HTR-8/SVneo (cell line): ENCODE measurements at places on chromosomes 3 and 15.

- DNase-seq = no peak
Measured at GRCh38 chr15:96125721-96126415, 204.6 kb upstream of the NR2F2 start.

DNA sequence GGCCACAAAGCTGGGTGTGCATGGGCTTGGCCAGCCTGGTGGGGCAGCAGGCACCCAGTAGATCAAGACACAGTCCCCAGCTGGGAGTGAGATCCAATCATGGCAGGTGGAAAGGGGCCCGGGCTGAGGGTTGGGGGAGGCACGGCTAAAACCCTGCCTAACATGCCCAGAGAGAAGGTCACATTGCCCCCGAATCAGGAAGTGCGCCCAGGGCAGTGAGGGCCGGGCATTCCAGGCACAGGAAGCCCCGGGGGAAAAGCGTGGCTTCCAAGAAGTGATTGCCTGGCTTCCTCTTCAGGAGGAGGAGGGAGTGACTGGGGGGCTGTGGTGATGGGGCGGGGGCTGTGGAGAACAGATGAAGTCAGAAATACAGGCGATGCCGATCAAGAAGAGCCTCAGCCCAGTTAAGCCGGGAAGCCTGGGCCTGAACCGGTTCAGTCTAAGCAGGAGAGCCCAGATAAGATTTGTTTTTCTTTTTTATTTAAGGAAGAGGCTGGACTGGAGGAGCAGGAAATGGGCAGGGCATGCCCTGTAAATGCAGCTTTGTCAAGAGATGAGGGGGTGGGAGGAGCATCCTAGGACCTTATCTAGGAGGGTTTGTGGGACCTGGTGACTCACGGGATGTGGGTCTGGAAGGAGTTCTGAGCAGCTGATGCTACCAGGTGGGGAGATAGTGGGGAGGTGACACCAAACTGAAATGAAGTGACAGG is 83.9 kb downstream of the CHSY1 start:
- DNase-seq = peak; percentile 80

DNA sequence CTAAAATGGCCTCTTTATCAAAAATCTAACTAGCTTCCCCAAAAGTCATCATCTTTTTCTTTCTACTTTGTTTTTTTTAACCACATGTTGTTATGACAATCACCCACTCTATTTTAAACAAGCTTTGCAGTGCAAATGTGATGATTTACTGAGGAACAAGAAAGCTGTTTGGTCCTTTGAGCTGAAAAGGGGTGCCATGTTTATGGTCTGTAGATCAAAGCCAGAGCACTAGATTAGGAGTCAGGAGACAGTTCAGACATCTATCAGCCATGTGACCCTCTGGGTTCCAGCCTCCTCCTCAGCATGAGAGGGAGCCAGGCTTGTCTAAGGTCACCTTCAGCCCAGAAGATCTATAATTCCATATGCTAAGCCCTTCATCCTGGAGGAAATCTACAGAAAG is 65.9 kb downstream of the RPL22L1 start:
- no peak for DNase-seq

DNA sequence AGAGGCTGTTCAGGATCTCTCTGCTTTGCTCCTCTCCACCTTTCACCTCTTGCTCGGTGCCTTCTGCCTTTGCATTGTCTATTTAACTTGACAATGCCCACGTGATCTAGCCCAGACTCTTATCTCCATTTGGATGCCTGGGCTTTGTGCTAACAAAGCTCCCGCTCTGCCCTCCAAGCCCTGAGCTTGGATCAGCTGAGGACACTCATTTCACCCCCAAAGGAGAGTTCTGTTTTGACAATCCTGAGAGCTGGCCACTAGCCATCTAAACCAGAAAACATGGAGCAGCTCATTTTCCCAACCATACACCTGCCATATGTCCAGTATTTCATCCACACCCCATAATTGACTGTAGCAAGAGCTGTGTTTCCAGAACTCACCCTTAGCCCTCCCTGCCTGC is 12.8 kb downstream of the GPR176 start:
- DNase-seq = no peak

DNA sequence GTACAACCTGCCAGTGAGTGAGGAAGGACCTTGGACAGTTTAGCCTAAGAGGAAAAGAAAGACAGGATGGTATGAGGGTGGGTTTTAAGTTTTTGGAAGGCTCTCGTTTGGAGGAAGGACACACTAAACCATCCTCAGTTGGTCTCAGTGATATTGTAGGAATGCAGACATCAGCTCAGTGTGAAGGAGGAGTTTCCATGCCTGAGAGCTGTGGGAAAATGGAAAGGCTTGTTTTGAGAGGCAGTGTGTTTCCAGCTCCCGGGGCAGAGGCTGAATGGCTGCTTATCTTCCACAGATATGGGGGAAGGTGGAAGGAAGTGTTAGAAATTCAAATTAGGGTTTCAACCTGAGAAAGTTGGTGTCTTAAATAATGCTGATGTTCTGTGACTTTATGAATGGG is 89.6 kb upstream of the MYZAP start:
- DNase-seq = no peak

GRCh38 chr3:182258538-182259177 is 534.6 kb upstream of the ATP11B start:
- peak; percentile 14 for DNase-seq

- no peak for DNase-seq
Measured at GRCh38 chr3:175512700-175513099, 653.6 kb downstream of the NAALADL2 start.

DNA sequence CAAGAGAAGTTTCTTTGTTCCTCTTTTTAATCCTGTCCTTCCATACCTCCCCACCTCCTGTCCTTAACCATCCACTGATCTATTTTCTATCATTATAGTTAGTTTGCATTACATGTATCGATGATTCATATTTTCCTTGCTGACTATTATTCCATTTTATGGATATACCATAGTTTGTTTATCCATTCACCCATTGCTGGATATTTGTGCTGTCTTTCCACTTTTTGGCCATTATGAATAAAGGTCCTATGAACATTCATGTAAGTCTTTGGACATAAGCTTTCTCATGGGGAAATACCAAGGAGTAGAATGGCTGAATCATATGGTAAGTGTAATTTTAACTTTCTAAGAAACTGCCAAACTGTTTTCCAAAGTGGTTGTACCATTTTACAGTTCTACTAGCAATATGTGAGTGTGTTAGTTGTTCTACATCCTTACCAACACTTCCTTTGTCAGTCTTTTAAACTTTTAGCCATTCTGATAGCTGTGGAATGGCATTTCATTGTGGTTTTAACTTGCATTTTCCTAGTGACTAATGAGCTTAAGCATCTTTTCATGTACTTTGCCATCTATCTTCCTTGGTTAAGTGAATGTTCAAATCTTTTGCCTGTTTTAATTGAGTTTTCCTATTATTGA is 11.7 kb downstream of the ATP6V1A start:
- peak; percentile 9 for DNase-seq

- DNase-seq = no peak
Measured at GRCh38 chr15:79090487-79091203, at the start of gene RASGRF1. Gene RASGRF1, minus strand, starts transcription at chr15:79090780. Its CDS starts 282 bp downstream, at chr15:79090498.

- DNase-seq = no peak
Measured at GRCh38 chr3:120680193-120680894, 1.7 kb downstream of the HGD start.

DNA sequence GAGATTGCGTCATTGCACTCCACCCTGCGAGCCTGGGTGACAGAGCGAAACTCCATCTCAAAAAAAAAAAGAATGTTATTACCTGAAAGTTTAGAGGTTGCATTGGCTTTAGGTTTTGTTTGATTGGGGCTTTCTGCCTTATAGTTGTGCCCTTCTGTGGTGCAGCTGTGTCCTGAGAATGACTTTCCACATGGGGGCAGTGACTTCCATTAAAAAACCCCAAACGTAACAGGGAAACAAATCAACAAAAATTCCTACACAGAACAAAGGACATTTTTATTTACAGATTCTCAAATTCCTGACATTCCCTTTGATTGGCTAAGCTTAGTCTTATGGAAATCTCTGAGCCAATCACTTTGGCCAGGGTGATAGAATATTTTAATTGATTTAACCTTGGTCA is 154.1 kb upstream of the GPR149 start:
- DNase-seq = no peak

GRCh38 chr15:66481107-66481856 is 16.3 kb downstream of the SNAPC5 start:
- DNase-seq = no peak
